ENCODE measurements at places on chromosomes 5 and 9.

DNA sequence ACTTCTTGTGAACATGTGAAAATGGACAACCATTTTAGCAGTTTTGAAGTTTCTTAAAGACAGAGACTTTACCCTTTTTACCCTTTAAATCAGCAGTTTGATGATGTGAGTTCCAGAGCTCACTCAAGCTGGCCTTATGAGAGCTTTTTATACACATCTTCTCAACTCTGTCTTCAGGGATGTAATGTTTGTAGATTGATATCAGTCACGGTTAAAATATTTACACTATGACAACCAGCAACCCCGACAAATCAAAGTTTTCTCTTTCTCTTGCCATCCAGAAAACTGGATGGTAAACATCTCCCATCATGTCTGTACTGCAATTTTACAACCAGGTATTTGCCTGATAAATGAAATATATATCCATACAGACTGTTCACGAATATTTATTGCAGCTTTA, 233.4 kb upstream of the ST8SIA4 start:
- DNase-seq = no peak

GRCh38 chr5:93279296-93279963, 301.6 kb downstream of the NR2F1-AS1 start:
- no peak for DNase-seq

- no peak for DNase-seq
Measured at GRCh38 chr9:117494401-117495090, 79.7 kb upstream of the ASTN2 start.

- DNase-seq = no peak
Measured at GRCh38 chr9:134896834-134897583, 16.4 kb downstream of the FCN2 start.

DNA sequence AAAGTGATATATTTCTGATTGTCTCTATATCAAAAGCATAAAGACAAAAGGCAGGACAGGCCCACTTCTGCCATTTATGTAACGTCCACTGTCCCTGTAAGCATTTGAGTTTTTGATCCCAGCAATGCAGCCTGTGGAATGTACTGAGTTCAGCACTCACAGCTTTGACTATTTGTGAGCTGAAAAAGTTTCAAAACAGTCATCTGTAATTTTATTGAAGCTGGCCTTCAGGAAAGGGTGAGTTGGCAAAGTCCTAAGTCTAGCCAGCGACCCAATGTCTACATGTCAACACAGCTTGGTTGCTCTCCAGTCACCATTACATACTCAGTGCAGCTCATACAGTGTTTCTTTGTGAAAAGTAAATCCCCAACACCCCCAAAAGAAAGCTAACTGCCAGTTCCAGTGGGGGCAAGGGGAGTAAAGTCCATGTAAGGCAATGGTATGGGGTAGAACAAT, 9.7 kb downstream of the LIFR start:
- no peak for DNase-seq

GRCh38 chr9:89593727-89594427, 10.9 kb upstream of the GADD45G start:
- no peak for DNase-seq

DNA sequence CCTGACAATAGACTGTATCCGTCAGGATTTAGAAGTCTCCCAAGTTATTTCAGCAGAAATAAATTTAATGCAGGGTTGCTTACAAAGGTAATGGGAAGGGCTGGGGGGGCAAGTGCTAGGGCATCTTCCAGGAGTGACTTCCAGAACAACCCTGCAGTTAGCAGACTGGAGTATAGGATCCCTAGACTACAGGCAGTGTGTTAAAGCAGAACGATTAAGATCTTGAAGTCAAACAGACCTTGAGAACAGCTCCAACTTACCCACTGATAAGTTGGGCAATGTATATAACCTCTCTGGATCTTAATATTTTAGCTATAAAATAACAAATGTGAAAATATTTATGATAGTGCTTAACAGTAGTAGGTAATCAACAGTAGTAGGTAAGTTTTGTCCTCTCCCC, 113.6 kb upstream of the LIFR start:
- DNase-seq = no peak

- no peak for DNase-seq
Measured at GRCh38 chr9:23451802-23452418, 374.1 kb downstream of the ELAVL2 start.

DNA sequence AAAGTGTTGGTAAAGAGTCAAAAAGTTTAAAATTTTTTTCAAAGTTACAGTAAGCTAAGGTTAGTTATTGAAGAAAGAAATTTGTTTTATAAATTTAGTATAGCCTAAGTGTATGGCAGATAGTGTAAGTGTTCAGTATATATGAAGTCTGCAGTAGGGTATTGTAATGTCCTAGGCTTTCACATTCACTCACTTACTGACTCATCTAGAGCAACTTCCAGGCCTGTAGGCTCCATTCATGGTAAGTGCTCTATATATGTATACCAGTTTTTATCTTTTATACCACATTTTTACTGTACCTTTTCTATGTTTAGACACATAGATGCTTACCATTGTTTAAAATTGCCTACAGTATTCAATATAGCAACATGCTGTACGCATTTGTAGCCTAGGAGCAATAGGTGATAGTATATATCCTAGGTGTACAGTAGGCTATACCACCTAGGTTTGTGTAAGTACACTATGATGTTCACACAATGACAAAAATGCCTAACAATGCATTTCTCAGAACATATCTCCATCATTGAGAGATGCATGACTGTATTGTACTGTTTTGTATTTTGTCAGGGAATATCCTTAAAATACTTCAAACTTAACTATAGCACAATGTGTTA, 38.5 kb downstream of the CYSTM1 start:
- no peak for DNase-seq

DNA sequence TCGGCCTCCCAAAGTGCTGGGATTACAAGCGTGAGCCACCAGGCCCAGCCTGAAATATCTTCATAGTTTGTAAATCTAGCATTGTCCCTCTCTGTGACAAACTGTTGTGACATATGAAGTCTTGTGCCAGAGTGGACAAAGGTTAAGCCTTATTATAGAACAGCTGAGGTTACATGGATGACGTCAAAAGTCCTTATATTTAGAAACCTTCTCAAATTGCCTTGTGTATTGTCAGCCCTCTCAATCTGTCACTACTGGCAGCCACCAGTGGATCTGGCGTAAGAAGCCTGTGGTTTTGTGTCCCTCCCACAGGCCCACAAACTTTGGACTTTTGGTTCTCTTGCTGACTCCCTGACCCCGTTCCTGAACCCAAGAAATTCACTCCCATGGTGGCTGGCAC, 79.4 kb upstream of the CCDC112 start:
- no peak for DNase-seq

GRCh38 chr9:98808411-98808815, 943 bp downstream of the GALNT12 start:
- DNase-seq = no peak

DNA sequence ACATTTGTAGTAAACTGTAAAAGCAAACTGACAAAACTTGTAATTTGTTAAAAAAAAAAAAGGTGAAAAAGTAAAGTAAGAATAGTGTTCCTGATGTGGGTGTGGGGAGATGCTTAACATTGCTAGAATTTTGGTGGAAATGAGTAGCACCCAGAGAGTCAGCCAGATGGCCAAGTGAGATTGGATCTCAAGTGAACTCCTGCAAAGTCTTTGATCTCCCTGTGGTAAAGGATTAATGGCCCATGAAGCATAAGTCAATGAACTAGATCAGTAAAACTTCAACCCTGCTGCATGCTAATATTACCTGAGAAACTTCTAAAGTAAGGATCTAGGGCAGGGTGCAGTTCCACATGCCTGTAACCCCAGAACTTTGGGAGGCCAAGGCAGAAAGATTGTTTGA, 19.0 kb upstream of the FAM169A start:
- DNase-seq = no peak

DNA sequence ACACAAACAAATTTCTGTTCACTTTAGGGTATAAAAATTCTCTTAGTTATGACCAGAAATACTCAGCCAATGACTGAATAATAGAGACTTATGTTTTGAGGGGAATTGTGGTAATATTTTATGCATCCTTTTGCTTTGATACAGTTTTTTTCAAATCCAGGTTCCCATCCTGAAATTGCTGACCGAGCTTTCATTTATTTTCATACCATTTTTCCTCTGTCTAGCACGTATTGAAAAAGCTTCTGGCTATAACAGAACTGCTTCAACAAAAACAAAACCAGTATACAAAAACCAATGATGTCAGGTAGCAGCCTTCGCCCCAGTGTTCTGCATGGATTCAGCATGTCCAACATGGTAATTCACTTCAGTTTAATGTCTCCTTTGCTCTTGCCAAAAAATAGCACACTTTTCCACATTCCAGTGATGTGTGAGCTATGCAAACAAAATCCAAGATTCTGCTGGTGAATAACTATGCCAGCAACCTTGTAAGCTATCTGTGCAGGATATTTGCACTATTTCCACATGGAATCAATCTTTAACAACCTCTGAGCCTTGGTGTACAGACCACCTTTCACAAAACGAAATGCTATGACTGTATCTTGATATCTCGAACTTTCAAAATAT, 22.0 kb downstream of the CCNH start:
- DNase-seq = no peak

DNA sequence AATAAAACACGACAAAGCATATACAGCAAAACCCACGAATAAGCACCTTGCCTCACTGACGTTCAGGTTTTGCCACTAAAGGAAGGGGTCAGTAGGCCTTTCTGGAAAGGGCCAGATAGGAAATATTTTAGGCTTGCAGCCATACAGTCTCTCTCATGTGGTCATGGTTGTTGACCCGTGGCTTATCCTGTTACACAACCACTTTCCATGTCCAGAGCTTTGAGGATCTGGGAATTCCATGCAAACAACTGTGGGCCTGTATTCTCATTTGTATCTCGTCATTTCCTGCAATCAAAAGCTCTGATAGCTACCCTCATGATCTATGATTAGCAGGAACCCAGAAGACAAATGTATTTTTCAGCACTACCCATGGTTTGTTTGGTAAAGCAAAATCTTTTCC, 108.3 kb downstream of the DRD1 start:
- no peak for DNase-seq

DNA sequence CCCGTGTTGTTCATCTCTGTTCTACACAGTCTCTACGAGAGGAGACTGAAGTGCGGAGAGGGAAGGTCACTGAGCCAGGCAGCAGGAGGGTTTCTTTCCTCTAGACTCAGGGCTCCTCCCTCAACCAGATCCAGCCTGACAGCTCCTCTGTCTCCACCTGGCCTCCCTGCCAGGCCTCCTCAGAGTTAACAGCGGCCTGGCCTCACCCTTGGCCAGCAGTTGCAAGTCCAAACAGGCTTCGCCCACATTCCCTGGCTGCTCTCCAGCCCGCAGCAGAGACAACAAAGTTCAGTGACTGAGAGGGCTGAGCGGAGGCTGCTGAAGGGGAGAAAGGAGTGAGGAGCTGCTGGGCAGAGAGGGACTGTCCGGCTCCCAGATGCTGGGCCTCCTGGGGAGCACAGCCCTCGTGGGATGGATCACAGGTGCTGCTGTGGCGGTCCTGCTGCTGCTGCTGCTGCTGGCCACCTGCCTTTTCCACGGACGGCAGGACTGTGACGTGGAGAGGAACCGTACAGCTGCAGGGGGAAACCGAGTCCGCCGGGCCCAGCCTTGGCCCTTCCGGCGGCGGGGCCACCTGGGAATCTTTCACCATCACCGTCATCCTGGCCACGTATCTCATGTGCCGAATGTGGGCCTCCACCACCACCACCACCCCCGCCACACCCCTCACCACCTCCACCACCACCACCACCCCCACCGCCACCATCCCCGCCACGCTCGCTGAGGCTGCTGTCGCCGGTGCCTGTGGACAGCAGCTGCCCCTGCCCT, at the start of gene HRCT1:
Gene HRCT1 (plus strand): TSS at position 291 of the 768 bp plus-strand sequence. CDS start 86 bp downstream, at position 377.
- no peak for DNase-seq

GRCh38 chr9:20872340-20872977, 159.0 kb downstream of the HACD4 start:
- DNase-seq = no peak

DNA sequence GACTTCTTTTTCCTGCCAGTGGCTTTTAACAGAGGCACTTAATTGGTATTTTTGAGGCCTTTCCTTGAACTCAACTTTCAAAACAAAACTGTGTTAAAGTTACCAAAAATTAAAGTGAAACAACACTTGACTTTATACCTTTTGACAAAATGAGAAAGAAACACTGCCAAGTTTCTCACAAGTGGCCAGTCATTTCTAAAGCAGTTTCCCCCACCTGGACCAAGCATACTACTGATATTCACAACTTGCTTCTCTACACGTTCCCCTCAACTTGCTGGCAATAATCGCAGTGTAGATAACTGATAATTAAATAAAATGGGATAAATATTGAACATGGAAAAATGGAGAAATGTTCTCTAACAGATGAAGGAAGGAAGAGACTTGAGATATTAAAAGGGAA, 135.7 kb downstream of the TLR4 start:
- DNase-seq = no peak

GRCh38 chr5:157279605-157280239, 13.8 kb downstream of the CYFIP2 start:
- DNase-seq = no peak

GRCh38 chr9:78905986-78906755, 609.2 kb downstream of the PSAT1 start:
- no peak for DNase-seq

GRCh38 chr9:95477441-95477840, 39.3 kb downstream of the PTCH1 start:
- no peak for DNase-seq
